OCI-LY7 (cell line): ENCODE measurements at places on chromosomes 1 and 21.

- DNase-seq, result no peak
These were observed 4.1 kb upstream of the REG4 start for GRCh38 chr1:119815361-119815760.

- DNase-seq, result no peak
These were observed 62.8 kb downstream of the DYRK1A start for GRCh38 chr21:37429356-37429755.

DNA sequence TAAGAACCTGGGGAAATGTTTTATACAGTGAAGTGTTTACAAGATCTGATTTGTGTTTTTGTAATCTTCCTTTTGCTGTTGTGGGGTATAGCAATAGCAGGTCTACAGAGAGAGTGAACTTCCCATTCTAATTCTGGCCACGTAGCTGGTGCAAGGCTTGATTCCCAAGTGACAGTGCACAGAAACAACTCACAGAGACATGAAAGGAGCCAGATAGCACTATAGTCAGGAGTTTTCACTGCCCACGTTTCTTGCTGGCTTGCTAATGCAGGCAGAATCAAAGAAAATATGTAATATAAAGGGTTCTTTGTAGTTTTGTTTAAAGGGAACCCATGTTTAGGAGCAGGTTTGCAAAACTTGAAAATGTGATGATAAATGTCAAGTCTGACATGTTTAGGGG lies 170.9 kb upstream of the IVNS1ABP start:
- no peak for DNase-seq

DNA sequence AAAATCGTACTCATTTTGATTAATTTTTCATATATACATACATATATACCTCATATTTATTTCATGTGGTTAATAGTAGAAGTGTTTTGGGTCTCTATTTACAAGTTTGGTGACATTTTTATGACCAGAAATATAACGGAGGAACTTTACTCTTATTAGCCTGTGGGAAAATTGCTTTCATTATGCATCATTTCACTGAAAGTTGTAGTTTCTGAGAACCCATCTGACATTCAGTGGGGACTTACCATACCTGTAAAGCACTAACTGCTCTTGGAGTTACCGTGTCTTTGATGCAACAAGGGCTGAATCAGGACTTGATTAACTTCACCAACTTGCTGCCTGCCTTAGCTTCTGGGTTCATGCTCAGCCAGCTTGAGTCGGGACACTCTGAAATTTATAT lies 49.9 kb upstream of the ITPKB start:
- DNase-seq, result no peak
